ENCODE measurements at places on chromosomes 11 and 22.
A peak's percentile ranks its signal among the peaks of the same experiment; 100 is the strongest.

GRCh38 chr11:13104619-13105236, 95.6 kb downstream of the RASSF10 start:
- DNase-seq: no peak

- DNase-seq: no peak
These were observed 487.0 kb downstream of the TBC1D22A start for GRCh38 chr22:47249370-47249928.

DNA sequence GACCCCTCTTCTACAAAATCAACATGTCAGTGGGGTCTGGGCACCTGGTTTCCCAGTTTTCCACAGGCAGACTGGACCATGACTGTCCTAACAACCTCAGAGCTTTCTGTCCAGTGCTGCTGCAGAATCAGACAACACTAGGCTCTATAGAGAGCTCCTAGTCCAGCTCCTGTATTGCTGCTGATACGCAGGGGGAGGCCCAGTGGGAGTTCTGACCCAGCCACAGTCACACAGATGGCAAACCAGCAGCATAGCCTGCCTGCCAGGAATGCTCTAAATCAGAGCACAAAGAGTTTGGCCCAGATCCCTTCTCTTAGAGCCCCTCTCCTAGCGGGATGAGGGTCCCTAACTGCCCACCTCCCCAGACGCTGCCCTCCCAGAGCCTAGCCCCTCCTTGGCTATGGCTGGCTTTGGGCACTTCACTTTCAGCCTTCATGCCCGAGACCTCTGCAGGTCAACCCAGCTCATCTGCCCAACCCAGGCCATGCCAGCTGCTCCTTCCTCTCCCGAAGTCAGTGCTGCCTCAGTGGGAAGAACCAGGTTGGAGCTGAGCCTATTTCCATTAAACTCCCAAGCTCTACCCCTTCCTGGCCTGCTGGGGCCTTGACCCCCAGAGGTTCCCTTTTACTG, 15.8 kb upstream of the SLCO2B1 start:
- DNase-seq: no peak

DNA sequence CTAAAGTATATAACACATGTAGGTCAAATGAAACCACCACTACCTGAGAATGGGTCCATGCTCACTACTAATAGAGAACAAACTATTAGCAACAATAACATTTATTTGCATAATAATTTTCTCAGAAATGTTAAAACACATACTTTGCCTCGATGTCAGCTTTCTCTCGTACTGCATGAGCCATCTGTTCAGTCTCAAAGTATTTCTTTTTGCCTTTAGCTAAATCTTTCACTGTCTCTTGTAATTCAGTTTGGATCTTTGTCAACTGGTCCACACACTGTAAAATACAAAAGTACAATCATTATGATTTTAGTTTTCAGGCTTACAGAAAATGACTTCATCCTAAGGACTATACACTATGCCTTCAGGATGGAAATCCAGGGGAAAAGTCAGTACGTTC, 153.3 kb downstream of the FCHSD2 start:
- DNase-seq: no peak

DNA sequence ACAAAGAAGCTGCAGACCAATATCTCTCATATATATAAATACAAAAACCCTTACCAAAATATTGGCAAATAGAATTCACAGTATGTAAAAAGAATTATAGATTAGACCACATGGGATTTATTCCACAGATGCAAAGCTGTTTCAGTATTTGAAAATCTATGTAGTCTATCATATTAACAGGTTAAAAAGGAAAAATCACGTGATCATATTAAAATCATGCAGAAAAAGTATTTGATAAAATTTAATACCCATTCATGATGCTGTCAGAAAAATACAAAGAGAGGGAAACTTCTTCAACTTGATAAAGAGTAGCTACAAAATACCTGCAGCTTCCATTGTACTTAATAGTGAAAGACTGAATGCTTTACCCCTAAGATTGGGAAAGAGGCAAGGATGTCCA, 67.2 kb upstream of the CD44 start:
- DNase-seq: no peak

DNA sequence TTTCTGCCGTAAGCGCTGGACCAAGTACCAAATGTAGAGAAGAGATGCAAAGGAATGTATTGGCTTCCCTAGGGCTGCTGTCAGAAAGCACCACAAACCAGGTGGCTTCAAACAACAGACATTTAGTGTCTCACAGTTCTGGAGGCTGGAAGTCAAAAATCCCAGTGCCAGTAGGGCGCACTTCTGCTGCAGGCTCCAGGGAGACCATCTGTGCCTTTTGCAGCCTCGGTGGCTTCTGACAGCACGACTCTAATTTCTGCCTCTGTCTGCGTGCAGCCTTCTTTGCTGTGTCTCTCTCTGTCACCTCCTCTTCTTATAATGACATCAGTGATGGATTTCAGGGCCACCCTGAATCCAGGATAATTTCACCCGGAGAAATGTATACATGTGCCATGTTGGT, 2.8 kb downstream of the APOL6 start:
- DNase-seq: no peak

GRCh38 chr11:60700689-60701468, 1.5 kb downstream of the MS4A8 start:
- DNase-seq: no peak

GRCh38 chr11:71499125-71499524, 27.9 kb upstream of the KRTAP5-7 start:
- peak; percentile 68 for DNase-seq

- no peak for DNase-seq
These were observed 54.1 kb upstream of the LINC01488 start for GRCh38 chr11:69427337-69427736.

DNA sequence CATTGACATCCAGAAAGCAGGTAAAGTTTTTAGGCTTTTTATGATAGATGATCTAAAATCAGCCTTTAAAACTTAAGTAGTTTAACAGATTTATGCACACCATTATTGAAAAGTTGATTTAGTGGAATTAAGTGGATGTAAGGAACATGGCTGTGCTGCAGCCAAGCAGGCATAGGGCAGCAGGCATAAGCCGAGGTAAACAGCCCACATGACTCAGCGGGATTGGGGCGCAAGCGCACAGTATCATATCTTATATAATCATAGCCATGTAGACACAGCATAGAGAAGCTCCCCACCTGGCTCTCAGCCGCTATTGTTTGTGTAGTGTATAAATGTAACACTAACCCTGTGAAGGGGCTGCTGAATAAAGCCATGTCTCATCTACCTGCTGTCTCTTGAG, 157.5 kb downstream of the WNT11 start:
- DNase-seq: peak; percentile 24

- DNase-seq: no peak
These were observed 9.1 kb downstream of the FLRT1 start for GRCh38 chr11:64044730-64045393.

GRCh38 chr22:41762980-41763779, 37.3 kb upstream of the CCDC134 start:
- DNase-seq: no peak

- no peak for DNase-seq
These were observed 6.5 kb downstream of the METTL15 start for GRCh38 chr11:28114731-28115130.

DNA sequence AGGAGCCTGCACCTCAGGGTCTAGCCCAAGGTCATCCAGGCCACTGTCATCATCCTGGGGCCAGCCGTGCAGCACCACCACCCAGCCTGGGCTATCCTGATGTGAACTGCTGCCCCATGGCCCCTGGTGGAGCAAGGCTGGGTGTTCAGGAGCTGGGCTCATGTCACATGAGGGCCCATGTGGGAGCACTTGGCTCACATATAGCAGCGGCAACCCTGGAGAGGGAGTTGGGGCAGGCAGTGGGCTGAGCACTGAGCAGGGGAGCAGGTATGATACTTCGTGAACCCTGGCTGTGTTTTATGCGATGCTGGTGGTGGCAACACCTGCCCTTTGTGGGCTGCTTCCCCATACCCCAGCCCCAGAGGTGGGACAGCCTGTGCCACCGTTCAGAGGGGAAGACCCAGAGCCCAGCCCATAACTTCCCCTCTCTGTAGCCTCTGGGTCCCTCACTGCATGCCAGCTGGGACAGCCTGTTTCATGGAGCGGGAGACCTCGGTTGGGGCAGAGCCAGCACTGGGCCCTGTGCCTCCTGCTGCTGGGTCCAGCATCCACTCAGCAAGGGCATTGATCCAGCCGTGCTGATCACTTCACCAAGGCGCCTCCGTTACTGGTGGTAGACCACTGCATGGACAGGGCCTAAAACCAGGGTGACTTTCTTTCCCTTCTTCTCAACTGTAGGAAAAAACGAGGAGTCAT, 62.5 kb upstream of the SUSD2 start:
- no peak for DNase-seq

GRCh38 chr11:45287316-45287903, 1.3 kb upstream of the SYT13 start:
- DNase-seq: no peak

DNA sequence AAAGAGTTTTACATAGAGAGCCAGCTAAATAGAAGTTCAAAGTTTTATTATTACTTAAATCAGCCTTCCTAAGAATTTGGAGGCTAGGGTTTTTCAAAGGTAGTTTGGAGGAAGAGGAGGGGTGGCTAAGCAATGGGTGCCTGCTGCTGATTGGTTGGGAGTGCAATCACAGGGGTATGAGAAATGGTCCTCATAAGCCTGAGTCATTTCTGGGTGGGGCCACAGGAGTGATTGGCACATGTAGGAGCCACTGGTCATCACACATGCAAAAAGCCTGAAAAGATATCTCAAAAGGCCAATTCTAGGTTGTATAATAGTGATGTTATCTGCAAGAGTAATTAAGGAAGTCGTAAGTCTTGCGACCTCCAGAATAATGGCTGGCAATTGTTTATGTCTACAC, 12.9 kb downstream of the OR51L1 start:
- no peak for DNase-seq

DNA sequence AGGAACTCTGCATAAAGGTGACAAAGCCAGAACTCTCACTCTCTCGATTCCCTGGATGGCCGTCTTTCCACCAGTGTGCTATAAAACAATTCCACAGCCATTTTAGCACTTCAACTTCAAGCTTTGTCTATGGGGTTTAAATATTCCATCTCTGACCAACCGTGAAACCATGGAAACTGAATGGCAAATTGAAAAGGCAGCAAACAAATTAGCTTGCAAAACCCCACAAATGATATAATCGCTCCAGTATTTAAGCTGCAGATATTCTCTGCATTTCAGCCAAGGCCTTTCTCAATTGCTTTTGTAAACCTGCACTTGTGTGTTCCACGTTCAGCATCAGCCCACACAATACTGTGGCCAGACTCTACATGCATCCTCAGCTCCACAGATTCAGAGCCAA, 131.7 kb upstream of the ISX start:
- DNase-seq: no peak

GRCh38 chr11:123707206-123707605, 34.3 kb downstream of the ZNF202 start:
- no peak for DNase-seq

- DNase-seq: peak; percentile 15
These were observed 25.9 kb upstream of the HTATIP2 start for GRCh38 chr11:20337526-20338154.

DNA sequence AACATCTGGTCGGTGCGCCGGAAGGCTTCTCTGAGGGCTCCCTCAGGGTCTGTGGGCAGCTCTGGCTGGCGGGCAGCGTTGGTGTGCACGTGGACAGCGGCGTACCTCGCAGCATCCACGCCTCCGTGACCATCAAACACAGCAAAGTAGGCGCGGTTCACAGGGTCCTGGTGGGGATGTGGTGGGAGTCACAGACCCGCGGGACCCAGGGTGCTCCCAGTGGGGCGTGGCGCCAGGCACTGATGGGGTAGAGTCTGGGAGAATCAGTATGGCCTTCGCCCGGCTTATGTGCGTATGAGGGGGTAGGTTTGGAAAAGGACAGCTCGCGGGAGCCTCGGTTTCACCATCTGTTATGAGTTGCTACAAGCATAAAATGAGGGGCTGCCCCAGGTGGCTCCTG, 19.2 kb downstream of the PPM1F start:
- no peak for DNase-seq

- DNase-seq: no peak
These were observed 71.6 kb upstream of the PICALM start for GRCh38 chr11:86140334-86140990.

DNA sequence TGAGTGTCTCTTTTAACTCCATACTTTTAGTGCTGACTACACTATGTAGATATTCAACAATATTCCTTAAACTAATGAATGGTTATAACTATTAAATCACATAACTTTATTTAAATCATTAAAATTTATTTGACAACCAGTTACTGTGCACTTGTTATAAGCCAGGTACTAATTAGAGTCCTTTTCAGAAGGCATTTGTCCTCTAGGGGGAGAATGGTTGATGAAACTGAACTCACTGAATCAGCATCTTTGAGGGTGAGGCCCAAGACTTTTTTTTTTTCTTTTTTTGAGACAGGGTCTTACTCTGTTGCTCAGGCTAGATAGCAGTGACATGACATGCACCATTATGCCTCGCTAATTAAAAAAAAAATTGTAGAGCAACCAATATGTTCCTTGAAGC, 515.6 kb upstream of the CCDC90B start:
- DNase-seq: no peak

- no peak for DNase-seq
These were observed 2.0 kb upstream of the RELT start for GRCh38 chr11:73374151-73374550.
